ENCODE measurements at places on chromosomes 2 and 18.

GRCh38 chr2:3325458-3326181 is 52.0 kb downstream of the EIPR1 start:
- DNase-seq: no peak

- no peak for DNase-seq
Measured at GRCh38 chr18:14093307-14093915, 38.8 kb downstream of the ZNF519 start.

GRCh38 chr2:235055891-235056516 is 104.2 kb downstream of the SH3BP4 start:
- no peak for DNase-seq

- DNase-seq: no peak
Measured at GRCh38 chr2:218882866-218883366, 2.3 kb downstream of the WNT10A start.

Measured in stimulated activated CD8-positive, alpha-beta memory T cell treated with anti-CD3 and anti-CD28 coated beads, Interleukin-15, amount 100 ng/mL, for 4 hours (primary cell).